ENCODE measurements at places on chromosomes 7 and 10.

- ATAC-seq, result no peak
Measured at GRCh38 chr7:1535701-1536454, 5.4 kb downstream of the MAFK start.

DNA sequence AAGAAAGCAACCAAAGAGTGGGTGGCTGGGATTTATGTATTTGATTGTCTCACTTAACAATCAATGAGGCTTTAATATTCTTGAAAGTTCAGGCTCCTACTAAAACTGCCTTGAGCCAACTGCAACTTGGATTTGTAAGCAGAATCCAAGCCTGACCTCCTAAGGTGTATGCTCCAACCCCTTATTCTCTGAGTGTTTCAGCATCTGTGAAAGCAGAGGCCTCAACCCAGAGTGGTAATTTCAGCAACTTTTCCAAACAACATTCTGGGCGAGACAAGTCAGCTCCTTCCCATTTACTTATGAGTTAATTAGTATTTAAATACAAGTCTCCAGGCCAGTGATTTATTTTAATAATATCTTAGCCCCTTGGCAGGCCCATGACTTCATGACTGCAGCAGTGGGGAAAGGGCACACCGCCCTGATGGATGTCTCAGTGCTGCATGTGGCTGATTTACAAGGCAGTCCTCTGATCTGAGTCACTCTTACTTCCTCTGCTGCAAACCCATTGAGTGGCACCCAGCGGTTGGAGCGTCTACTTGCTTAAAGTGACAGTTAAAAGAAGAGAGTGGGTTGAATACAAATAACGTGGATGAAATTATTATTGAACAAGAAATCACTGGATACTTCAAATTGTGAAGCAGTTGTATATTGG lies 209.1 kb downstream of the TRIL start:
- no peak for ATAC-seq

DNA sequence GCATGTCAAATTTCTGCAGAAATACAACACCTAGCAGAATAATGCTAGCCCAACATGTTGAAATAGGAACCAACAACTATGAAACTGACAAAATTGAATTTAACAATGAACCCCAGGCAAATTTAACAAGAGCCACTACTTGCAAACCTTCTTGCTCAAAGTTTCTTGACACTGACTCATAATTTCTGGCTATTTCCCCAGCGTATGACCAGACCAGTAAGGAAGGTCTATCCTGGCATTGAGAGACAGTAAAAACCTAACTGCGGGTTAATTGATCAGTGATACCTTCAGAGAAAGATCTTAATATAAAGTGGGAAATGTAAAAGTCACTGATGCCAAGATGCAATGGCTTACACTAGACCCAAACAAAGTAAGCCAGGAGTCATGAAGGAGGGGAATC lies 510.1 kb downstream of the ARL4A start:
- no peak for ATAC-seq

DNA sequence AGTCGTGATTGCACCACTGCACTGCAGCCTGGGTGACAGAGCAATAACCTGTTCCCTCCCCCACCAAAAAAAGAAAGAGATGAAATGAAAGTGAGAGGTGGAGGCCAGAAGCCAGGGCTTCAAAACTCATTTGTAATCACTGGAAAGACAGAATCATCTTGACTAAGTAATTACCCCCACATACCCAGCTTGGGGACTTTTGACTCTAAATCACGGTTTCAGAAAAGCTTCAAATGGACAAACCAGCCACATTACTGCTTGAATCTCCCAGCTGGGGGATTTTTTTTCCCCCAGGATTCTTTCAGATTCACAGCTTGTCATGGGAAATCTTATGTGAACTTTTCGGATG lies 361.0 kb downstream of the FRMD4A start:
- ATAC-seq, result peak; percentile 71

GRCh38 chr7:155222061-155222460 lies 75.6 kb upstream of the INSIG1 start:
- no peak for ATAC-seq

GRCh38 chr10:66698069-66698468 lies 227.8 kb upstream of the LRRTM3 start:
- ATAC-seq, result no peak

DNA sequence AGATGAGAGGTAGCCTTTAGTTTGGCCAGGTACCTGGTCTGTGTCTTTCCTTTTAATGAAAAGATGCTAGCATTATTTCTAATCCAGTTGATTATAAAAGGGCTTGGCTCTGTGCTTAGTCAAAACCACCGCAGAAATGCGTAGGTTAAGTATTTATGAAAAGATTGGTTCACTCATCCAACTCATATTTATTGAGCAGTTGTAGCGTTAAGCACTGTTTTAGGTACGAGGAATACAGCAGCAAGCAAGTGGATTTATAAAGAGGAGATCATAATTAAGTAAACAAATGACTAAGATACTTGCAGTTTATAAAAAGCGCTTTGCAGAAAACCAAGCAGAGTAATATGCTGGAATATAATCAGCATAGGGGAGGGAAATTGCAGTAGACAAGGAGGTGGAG lies 129.8 kb downstream of the PPP1R17 start:
- no peak for ATAC-seq

DNA sequence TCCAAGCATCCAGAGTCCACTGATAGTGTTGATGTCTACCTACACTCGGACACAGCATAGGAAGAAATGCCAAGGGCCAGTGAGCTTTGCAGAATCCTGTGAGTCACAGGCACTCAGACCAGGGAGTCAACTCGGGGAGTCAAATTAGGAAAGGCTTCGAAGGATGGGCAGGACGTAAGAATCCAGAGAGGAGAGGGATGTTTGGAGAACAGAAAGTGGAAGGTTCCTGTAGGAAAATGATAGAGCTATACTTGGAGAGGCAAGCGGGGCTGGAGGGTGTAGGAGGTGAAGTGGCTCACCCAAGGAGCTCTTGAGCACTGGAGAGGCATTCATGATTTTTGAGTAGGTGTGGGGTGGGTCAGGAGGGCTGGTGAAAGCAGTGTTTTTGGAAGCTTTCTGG lies 3.0 kb downstream of the ZYX start:
- no peak for ATAC-seq

DNA sequence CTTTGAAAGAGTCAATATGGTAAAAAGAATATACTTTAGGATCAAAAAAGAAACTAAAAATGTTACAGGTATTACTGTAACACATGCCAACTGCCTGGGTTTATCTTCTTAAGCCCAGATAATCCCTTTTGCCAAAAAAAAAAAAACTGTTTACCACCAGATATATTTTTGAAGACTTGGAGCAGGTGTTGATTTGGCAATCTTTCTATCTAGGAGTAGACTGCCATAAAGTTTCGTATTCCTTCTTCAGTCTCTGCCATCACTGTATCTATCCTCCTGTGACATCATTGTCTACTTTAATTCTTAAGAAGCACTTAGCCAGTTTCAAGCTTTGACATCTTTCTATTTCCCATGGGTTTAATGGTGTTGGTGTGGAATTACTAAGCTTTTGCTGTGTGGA lies 161.0 kb downstream of the ST7 start:
- ATAC-seq, result no peak

- peak; percentile 60 for ATAC-seq
Measured at GRCh38 chr10:110723224-110723891, 79.2 kb downstream of the RBM20 start.

DNA sequence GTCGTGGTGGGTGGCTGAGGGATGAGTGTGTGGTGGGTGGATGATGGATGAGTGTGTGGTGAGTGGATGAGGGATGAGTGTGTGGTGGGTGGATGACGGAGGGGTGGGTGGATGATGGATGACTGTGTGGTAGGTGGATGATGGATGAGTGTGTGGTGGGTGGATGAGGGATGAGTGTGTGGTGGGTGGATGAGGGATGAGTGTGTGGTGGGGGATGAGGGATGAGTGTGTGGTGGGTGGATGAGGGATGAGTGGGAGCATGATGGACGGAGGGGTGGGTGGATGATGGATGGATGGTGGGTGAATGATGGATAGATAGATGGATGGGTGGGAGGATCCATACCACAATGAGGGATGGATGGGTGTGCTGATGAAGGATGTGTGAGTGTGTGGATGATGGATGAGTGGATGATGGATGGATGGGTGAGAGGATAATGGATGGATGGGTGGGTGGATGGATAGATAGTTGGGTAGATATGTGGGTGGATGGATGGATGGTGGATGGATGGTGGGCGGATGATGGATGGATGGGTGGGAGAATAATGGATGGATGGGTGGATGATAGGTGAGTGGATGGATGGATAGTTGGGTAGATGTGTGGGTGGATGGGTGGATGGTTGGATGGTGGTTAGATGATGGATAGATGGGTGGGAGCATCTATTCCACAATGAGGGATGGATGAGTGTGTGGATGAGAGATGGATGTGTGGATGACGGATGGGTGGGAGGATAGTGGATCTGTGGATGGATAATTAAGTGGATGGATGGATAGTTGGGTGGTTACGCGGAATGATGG lies 266.8 kb downstream of the CELF2 start:
- no peak for ATAC-seq

DNA sequence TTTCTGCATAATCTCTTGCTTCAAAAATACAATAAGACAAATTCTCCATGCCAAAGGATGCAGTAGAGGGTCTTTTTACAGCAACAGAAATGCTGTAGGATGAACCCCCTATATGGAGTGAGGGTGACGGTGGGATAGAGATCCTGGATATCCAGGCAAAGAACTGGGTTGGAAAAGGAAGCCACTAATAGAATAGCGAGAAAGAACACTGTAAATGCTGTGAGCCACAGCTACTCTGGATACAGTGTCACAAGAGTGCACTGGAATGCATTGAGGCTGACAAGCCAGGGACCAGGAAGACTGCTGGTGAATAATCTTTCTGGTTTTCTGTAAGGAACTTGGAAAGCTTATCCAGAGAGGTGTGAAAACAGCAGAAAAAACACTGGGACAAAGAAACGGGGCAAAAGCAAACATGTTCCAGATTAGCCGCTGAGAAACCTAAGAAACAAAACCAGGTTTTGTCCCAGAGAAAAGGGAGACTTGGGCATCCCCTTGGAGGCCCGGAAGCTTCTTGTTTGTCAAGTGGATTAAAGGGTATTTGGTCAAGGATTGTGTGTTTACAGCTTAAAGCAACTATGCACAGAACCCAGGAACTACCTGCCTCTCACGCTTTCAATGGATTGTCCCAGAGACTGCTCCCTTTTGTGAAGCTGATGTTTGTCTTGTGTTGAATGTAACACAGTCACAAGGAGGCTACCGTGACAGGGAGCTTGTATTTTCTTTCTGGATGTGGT lies 6.2 kb upstream of the MSMB start:
- no peak for ATAC-seq

DNA sequence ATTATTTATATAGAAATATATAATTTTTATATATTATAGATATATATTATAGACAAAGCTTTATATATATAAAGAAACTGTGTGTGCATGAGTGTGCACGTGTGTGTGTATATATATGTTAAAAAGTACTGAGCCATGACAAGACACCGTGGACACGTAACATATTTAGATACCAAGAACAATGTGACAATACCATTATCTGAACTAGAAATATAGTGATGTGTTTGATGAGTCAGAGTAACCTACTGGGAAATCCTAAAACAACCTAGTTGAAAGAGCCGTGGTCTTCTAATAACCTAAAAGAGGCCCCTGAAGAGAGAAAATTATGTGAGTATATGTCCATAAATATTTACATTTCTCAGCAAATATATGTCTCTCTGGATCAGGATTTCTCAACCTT lies 50.7 kb upstream of the ITGB8 start:
- ATAC-seq, result no peak

DNA sequence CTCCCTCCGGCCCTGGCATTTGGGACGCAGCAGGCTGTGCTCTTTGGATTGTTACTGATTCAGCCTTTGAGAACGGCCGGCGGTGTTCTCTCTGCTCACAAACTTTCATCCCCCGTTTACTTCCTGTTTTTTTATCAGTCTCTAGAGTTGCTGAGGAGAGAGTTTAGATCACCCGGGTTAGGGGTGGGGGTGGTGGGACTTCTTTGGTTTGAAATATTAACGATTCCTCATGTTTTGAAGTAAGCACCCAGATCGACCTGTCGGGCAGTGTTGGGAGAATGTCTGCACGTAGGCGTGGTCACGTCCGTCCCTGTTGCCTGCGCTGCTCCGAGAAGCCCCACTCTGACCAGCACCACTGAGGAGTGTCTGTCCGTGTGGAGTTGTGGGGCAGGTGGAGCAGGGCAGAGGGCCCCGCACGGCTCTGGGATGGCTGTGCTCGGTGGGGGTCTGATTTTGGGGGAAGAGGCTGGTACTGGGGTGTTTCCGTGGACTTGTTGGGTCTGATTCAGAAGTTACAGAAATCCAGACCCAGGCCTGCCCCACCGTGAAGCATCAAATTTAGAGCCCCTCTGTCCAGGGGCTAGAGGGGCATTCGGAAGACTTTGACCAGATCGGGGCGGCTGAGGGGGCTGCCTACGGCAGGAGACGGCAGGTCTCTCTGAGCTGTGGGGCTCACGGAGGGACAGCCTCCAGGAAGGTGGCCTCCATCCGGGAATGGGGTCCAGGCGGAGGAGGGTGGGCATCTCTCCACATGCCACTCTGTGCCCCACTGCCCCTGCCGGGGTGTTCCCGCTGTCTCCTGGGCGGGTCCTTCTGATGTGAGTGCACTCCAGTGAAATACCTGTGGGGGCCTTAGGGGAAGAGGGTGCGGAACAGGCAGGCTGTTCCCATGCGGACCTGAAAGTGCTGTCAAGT lies 7.4 kb downstream of the INPP5A start:
- no peak for ATAC-seq
